ENCODE measurements at places on chromosomes 2 and 18. TPM values are rescaled to one million over a fixed set of nuclear protein-coding genes. Genes with fewer than 3 reads are reported as not detected.

The DNER gene
- 0.83 TPM for total RNA-seq

The KLHL30 gene
- 0.57 TPM for total RNA-seq

The KIF1A gene
- total RNA-seq, result not detected

The ABHD1 gene
- total RNA-seq, result not detected

The ZNF385B gene
- not detected for total RNA-seq

The EFR3B gene
- total RNA-seq, result 1.4 TPM

The LYG2 gene
- not detected for total RNA-seq

The RNPEPL1 gene
- 7.4 TPM for total RNA-seq

The SLC19A3 gene
- total RNA-seq, result 2.1 TPM

The MAB21L4 gene
- total RNA-seq, result not detected

The MERTK gene
- total RNA-seq, result 0.14 TPM

The BMP10 gene
- not detected for total RNA-seq

The THUMPD2 gene
- total RNA-seq, result 6.9 TPM

The IL1RN gene
- 0.71 TPM for total RNA-seq

The GDF7 gene
- 0.14 TPM for total RNA-seq

The B3GNT7 gene
- under 0.01 TPM for total RNA-seq

The FAM168B gene
- total RNA-seq, result 95.1 TPM

The SPR gene
- 23.5 TPM for total RNA-seq

The LAPTM4A gene
- total RNA-seq, result 214 TPM

The FTCDNL1 gene
- 1.00 TPM for total RNA-seq

The COL4A3 gene
- total RNA-seq, result 0.18 TPM

The CIB4 gene
- total RNA-seq, result not detected

The HOXD10 gene
- 0.18 TPM for total RNA-seq

The SLC9A2 gene
- total RNA-seq, result not detected

The CCDC121 gene
- 1.3 TPM for total RNA-seq

The LOXHD1 gene
- not detected for total RNA-seq

The SLC35F6 gene
- 30.4 TPM for total RNA-seq

The CROCC2 gene
- 0.14 TPM for total RNA-seq

The CMPK2 gene
- total RNA-seq, result 0.43 TPM

The ARHGAP15 gene
- total RNA-seq, result 0.09 TPM
